ENCODE measurements at places on chromosomes 5 and 9. TPM values are rescaled to one million over a fixed set of nuclear protein-coding genes. Genes with fewer than 3 reads are reported as not detected.

Gene CRB2
- 5.4 TPM for total RNA-seq

Gene UBE2D2
- 97.1 TPM for total RNA-seq

Gene EPB41L4A
- total RNA-seq, result 15.0 TPM

Gene PPP1R2B
- total RNA-seq, result not detected

Gene RASEF
- 0.25 TPM for total RNA-seq

Gene ANKRD18B
- 0.25 TPM for total RNA-seq

Gene SHOC1
- not detected for total RNA-seq

Gene PHF24
- total RNA-seq, result 25.6 TPM

Gene TEX48
- total RNA-seq, result not detected

Gene ROPN1L
- total RNA-seq, result 2.0 TPM

Gene PCDHA8
- 7.6 TPM for total RNA-seq

Gene SV2C
- total RNA-seq, result 1.5 TPM

Gene MUSK
- total RNA-seq, result 0.25 TPM

Gene SET
- total RNA-seq, result 416 TPM

Gene PGM5
- total RNA-seq, result 3.4 TPM

Gene FOXD1
- 0.98 TPM for total RNA-seq

Gene SHISAL2B
- total RNA-seq, result 0.49 TPM

Gene FGF18
- under 0.01 TPM for total RNA-seq

Gene ABHD17B
- total RNA-seq, result 57.0 TPM

Gene SH3GL2
- 47.9 TPM for total RNA-seq

Gene FOXD4L5
- total RNA-seq, result not detected

Gene TMOD1
- total RNA-seq, result 27.5 TPM

Gene UIMC1
- 47.9 TPM for total RNA-seq

Gene TAF11L5
- not detected for total RNA-seq

Gene GPR21
- total RNA-seq, result 10.3 TPM

Gene GPX8
- 2.7 TPM for total RNA-seq

Gene SLC31A2
- total RNA-seq, result 3.7 TPM

Gene SLC34A1
- total RNA-seq, result not detected

Gene GOLGA2
- 42.5 TPM for total RNA-seq

Gene PCDHGB2
- total RNA-seq, result 7.1 TPM

Gene SLC36A2
- not detected for total RNA-seq

Gene PAM
- total RNA-seq, result 66.6 TPM

Gene GZMA
- not detected for total RNA-seq

Gene ST6GALNAC6
- 25.6 TPM for total RNA-seq

Gene C7
- 4.4 TPM for total RNA-seq

Gene CYLC2
- total RNA-seq, result not detected

Data from temporal lobe (tissue), 4 donors.